ENCODE measurements at places on chromosomes 2 and 18.

DNA sequence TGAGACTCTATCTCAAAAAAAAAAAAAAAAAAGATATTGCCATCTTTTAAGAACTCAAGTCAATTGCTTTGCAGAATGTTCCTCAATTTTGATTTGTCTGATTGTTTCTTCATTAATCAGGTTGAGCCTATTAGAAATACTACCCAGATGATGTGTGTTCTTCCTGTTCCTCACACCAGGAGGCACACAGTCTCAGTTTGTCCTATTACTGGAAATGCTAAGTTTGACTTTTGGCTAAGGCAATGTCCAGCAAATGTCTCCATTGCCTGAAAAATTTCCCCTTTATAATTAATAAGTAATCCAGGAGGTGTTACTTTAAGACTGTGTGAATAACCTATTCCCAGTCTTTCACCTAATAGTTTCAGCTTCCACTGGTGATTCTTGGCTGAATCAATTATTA, 28.4 kb downstream of the BOLA3 start:
- DNase-seq = no peak

GRCh38 chr2:52881606-52882005, 886.0 kb upstream of the CHAC2 start:
- DNase-seq = no peak

- no peak for DNase-seq
Observed at GRCh38 chr2:222380456-222380855, 43.9 kb upstream of the SGPP2 start.

DNA sequence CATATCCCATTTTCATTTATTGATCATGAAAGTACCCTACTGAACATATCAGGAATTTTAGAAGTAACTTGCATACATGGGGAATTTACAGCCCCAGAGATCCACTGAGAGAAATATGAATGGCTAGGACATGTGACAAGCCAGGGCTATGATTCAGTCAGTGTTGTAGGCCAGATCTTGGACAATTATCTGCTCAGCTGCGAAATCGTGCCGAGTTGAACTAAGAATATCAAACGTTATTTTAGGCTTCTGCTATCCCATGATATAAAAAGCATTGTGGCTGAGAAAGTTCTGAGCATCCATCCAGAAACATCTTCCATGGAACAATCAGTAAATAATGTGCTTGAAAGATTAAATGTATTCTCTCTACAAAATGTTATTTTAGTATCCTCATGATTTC, 85.7 kb upstream of the UNC80 start:
- DNase-seq = no peak
